Activated T-cell treated with anti-CD3 and anti-CD28 coated beads, Interleukin-2, amount 50 U/mL, for 72 hours (primary cell): ENCODE measurements at places on chromosomes 2 and 18. TPM values are rescaled to one million over a fixed set of nuclear protein-coding genes. Genes with fewer than 3 reads are reported as not detected.

DNA sequence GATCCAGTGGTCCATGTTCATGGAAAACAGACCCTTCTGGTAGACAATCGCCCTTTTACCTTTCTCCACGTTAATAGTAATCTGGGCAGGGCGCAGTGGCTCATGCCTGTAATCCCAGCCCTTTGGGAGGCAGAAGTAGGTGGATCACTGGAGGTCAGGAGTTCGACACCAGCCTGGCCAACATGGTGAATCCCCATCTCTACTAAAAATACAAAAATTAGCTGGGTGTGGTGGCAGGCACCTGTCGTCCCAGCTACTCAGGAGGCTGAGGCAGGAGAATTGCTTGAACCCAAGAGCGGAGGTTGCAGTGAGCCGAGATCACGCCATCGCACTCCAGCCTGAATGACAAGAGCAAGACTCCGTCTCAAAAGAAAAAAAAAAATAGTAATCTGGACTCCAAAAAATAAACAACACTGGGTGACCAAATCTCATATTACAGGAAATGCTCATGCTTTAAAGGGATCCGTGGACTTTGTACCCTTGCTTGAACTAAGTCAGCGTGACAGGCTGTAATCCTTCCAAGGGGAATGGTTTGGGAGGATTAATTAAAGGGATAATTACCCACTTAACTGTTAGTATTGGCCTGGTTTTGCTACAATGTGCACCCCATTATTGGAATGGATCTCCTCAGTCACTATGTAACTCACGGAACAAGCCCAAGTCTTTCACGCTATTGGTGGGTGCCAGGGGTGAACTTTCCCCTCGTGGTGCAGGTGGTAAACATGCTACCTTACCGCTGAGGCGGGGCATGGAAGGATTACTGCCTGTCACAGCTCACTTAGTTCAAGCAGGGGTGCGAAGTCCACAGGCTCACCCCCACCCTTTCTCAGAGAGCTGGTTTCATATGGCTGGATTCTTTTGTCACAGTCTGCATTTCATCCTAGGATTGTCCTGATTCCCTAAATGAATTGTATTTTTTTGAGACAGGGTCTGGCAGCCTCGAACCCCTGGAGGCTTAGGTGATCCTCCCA lies 36.7 kb downstream of the PROC start:
- DNase-seq = no peak

DNA sequence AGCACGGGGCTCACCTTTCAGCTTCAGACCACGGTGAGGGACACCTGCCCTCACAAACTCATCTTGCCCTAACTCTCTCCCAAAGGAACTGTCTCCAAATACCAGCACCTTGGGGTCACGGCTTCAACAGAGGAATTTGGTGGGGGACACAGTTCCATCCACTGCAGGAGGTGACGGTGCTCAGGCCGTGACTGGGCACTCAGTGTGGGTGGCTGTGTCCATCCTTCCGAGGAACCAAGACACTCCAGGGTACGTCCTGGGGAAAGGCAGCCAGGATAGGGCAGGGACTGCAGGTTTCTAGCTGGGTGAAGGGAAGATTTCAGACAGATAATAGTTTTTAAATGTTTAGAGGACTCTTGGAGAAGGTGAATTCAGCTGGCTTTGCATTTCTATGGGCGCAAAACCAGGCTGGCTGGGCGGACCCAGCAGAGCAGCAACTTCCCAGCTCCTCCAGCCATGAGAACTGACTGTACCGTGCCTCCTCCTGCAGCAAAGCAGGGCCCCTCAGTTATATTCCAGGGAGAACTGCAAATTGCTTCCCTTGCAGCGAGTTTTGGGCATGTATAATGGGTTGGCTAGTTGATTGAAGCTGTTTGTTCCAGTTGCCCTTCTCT lies 23.9 kb upstream of the ALLC start:
- no peak for DNase-seq

DNA sequence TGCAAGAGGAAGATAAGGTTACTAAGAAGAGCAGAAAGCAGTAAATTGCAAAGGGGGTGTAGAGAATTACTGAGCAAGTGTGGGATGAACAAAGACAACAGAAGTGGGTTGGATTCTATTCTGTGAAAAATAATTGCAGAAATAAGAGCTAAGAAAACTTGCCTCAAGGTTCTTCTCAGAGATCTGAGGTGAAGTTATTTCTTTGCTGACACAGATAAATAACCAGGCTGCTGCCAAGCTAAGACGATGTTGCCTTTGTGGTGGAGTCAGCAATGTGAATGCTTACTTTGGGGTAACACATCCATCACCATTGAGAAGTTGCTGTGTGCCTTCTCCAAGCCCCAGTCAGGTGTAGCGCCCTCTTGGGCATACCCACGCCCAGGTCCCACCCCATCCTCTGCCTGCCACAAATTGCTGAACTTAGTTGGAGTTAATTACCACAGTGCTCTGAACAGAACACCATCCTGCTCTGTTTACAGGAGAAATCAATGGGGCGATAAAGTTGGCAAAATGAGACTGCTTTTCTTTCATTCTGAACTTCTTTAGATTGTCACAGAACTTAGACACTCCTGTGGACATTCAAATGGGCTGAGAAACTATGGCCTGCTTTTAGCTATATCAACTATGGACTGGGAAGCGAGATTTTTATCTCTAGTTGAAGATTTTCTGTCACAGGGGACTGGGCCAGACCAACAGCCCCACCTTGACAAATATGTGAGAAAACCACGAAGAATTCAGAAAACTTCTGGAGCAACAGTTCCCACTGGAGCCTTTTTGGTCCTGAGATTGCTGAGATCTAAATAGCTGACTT lies 283.6 kb downstream of the TMX3 start:
- no peak for DNase-seq

GRCh38 chr2:222452422-222452950 lies 28.1 kb downstream of the SGPP2 start:
- DNase-seq = no peak

DNA sequence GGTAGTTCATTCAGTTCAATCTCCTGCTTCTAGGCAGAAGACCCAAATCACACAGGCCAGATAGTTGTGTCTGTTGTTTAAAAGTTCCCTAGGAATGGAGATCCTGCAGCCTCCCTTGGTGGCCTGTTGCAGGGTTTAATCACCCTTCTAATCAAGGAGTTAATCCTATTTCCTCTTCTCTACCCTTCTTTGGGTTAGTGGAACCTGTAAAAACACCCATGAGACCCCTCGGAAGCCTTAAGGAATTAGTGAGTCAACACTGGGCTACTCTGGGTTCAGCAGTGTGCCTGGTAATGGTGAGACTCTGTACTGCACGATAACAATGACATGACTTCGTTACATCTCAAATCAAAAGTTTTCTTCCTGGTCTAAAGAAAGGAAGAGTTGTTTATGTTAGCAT lies 217.6 kb upstream of the NRP2 start:
- DNase-seq = no peak

DNA sequence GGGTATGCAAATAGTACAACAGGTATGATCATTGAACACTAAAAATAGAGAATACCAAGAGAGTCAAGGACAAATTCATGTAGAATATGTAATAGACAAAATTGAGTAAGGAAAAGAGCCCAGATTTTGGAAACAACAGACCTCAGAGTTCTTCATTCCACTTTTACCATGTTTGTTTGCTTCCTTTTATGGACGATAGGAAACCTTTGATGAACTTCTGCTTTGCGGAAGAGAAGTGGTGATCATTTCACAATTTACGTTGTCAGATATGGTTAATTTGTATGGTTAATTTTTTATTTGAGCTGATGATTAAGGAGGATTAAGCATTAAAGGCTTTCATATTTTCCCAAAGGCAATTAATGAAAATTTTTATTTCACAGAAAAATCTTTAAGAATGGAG lies 16.3 kb downstream of the MARCHF7 start:
- no peak for DNase-seq

DNA sequence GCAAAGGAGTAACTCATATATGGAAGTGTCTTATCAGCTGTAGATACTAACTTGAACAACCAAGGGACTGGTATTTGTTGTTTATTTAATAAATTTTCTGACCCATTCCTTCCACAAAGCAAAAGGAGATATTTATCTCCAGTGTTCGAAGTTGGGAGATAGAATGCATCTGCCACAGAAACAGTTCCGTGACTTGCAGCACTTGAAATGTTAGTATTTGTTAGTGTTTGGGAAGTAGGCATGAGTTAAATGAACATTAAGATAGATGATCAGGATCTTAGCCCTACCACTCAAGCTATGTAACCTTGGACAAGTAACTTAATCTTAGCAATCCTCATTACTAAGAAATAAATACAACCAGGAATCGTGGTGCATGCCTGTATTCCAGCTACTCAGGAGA lies 12.1 kb upstream of the SULT1C4 start:
- DNase-seq = no peak

- DNase-seq = no peak
Measured at GRCh38 chr2:204625135-204625534, 79.9 kb downstream of the PARD3B start.

GRCh38 chr2:206000776-206001175 lies 85.2 kb downstream of the INO80D start:
- no peak for DNase-seq

DNA sequence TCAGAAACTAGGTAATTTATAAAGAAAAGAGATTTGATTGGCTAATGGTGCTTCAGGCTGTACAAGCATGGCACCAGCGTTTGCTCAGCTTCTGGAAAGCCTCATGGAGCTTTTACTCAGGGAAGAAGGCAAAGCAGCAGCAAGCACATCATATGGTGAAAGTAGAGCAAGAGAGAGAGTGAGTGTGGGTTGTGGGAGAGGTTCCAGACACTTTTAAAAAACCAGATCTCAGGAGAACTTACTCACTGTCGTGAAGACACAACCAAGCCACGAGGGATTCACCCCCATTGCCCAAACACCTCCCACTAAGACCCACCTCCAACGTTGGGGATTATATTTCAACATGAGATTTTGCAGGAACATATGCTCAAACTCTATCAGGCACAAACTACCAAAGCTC lies 554.6 kb upstream of the TNP1 start:
- no peak for DNase-seq

DNA sequence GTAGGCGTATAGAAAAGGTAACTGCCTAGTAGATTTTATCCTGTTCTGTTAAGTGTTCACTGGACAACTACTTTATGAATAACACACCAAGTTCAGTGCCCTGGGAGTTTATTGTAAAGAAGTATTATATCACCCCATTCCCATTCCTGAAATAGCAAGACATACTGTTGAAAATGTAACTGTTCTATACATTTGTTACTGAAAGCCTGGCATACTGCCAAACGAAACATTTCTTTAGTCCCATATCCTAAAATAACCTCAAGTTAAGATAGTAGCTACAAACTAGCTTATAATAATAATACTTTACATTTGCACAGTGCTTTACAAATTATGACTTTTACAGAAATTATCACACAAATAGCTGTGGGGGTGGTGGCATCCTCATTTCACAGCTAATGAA lies 25.1 kb downstream of the SPDYA start:
- DNase-seq = no peak

GRCh38 chr2:192208848-192209247 lies 14.1 kb upstream of the TMEFF2 start:
- DNase-seq = no peak

B4GALT6 gene
- 2.8 TPM for total RNA-seq

SERPINB13 gene
- total RNA-seq = not detected

IER3IP1 gene
- 13.3 TPM for total RNA-seq

MEX3C gene
- 94.5 TPM for total RNA-seq

LAMA3 gene
- not detected for total RNA-seq
